ENCODE measurements at places on chromosomes 16 and 17.
A peak's percentile ranks its signal among the peaks of the same experiment; 100 is the strongest.

- no peak for DNase-seq
Observed at GRCh38 chr17:42774066-42774745, 957 bp downstream of the VPS25 start.

DNA sequence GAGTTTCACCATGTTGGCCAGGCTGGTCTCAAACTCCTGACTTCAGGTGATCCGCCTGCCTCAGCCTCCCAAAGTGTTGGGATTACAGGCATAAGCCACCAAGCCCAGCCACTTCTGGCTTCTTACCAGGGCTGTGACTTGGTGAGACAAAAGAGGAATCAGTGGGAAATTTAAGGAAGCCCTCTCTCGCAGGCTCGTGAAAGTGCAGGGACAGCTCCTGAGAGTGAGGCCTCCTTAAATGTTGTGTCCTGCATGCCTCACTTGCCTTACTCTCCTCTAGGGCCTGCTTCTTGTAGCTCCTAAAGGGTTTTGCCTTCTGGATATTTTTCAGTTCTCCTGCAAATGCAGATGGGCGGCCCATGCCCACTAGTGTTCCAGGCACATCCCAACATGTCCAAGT is 5.2 kb downstream of the AHSP start:
- DNase-seq, result no peak

DNA sequence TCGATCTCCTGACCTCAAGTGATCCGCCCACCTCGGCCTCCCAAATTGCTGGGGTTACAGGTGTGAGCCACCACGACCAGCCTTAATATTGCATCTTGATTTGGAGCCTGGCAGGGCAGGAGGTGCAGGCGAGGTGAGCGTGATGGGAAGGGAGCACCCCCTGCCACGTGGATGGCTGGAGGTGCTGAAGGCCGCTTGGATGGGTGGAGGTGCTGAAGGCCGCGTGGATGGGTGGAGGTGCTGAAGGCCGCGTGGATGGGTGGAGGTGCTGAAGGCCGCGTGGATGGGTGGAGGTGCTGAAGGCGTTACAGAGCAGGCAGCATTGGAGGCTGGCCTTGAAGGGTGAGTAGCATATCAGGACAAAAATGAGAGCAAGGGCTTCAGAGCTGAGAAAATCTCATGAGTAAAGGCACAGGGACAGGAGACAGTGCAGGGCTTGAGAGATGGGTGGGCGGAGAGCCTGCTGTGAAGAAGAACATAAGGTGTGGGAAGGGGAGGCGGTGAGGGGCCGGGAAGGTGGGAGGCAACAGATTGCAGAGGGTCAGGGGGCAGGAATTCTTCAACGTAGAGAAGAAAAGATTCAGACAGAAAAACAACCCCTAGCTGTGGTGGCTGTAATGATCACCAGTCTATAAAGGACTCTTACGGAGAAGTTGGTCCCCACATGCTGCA is 101.7 kb upstream of the SEC14L1 start:
- no peak for DNase-seq

DNA sequence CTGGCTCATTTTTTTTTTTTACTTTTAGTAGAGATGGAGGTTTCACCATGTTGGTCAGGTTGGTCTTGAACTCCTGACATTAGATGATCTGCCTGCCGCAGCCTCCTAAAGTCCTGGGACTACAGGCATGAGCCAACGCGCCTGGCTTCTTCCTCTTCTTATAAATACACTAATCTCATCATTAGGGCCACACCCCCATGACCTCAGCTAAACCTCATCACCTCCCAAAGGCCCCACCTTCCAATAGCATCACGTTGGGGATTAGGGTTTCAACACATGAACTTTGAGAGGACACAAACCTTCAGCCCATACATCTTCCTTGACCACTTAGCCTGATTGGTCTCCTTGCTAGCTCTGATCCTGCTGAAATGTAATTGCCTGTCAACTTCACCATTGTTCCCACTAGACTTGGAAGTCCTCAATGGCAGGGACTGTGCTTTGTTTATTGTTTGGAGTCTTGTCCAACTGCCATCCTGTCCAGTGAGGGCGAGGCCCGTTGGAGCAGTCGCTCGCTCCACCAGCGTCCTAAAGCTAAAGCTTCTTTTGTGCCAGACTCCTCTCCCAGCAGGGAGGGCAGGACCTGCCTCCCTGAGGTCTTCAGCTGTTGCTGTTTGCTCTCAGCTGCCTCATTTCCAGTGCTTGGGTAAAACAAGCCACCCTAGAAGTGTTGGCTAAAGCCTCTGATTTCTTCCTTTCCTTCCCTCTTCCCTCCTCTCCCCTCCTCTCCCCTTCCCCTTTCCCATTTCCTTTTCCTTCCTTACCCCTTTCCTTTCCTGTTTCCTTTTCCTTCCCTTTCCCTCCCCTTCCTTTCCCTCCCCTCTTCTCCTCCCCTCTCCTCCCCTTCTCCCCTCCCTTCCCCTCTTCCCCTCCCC is 85.3 kb downstream of the HAPSTR1 start:
- no peak for DNase-seq

DNA sequence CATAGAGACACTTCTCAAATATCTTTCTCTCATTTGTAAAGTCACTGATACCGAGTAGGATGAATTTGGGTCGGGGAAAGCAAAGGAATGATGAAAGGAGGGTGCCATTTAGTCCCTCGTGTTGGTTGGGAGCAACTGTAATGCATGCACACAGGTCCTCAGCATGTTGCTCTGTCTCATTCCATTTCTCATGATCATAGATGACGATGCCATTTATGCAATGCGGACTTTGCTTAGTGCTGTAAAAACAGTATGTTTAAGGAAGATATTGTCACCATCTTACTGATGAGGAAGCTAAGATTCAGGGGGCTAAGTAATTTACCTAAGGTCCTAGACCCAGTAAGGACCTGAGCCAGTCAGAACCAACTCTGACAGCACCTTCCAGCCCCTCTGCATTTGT is 100.1 kb downstream of the AATF start:
- no peak for DNase-seq

DNA sequence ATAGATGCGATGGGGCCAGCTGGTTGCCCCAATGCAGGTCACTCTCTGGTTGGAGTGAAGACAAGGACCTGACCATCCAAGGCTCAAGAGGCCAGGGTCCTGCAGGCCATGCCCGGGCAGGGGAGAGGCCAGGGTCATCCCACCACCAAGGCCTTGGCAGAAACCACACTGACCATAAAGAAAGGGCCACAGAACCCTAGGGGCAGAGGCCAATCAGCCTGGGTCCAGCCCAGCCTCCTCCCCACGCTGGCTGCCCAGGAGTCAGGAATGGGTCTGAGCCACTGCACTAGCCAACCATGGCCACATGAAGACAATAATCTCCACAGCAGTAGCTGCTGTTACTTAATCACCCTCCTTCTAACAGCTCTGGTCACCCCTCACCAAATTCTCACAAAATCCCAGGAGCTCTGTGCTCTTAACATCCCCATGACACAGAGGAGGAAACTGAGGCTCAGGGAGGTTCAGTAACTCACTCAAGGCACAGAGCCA is 10.2 kb upstream of the BCAR1 start:
- DNase-seq, result no peak

- no peak for DNase-seq
Observed at GRCh38 chr17:27459433-27459832, 3.2 kb downstream of the KSR1 start.

- DNase-seq, result no peak
Observed at GRCh38 chr16:35339337-35339736, 1879.9 kb downstream of the TP53TG3F start.

GRCh38 chr16:4011940-4012629 is 104.2 kb downstream of the ADCY9 start:
- DNase-seq, result no peak

- no peak for DNase-seq
Observed at GRCh38 chr17:40425741-40426140, 8.0 kb upstream of the TOP2A start.

- peak; percentile 32 for DNase-seq
Observed at GRCh38 chr16:80346111-80346632, 194.6 kb upstream of the DYNLRB2 start.

GRCh38 chr16:50238868-50239301 is 27.5 kb upstream of the ADCY7 start:
- DNase-seq, result no peak

GRCh38 chr16:80710918-80711317 is 93.5 kb downstream of the CDYL2 start:
- no peak for DNase-seq

DNA sequence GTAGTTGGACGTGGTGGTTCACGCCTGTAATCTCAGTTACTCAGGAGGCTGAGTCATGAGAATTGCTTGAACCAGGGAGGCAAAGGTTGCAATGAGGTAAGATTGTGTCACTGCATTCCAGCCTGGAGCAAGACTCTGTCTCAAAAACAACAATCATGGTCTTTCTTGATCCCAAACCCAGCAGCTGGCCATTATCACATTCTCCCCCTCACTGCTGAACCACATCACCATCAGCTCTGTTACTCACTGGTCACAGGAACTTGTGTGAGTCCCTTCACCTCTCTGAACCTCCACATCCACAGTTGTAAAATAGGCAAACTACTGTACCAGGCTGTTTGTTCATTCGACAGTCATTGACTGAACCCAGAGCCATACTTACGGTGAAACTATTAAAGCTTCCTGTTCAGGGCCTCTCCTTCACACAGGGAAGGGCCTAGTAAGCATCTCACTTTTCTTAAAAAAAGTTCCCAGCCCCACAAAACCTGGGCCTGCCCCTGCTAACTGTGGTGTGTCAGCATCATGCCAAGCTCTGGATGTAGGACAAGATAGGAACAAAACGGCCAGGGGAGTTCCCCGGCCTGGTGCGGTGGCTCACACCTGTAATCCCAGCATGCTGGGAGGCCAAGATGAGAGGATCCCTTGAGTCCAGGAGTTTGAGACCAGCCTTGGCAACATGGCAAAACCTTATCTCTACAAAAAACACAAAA is 104.7 kb downstream of the COPRS start:
- peak; percentile 37 for DNase-seq

GRCh38 chr17:73401911-73402310 is 90.1 kb upstream of the CDC42EP4 start:
- DNase-seq, result no peak

DNA sequence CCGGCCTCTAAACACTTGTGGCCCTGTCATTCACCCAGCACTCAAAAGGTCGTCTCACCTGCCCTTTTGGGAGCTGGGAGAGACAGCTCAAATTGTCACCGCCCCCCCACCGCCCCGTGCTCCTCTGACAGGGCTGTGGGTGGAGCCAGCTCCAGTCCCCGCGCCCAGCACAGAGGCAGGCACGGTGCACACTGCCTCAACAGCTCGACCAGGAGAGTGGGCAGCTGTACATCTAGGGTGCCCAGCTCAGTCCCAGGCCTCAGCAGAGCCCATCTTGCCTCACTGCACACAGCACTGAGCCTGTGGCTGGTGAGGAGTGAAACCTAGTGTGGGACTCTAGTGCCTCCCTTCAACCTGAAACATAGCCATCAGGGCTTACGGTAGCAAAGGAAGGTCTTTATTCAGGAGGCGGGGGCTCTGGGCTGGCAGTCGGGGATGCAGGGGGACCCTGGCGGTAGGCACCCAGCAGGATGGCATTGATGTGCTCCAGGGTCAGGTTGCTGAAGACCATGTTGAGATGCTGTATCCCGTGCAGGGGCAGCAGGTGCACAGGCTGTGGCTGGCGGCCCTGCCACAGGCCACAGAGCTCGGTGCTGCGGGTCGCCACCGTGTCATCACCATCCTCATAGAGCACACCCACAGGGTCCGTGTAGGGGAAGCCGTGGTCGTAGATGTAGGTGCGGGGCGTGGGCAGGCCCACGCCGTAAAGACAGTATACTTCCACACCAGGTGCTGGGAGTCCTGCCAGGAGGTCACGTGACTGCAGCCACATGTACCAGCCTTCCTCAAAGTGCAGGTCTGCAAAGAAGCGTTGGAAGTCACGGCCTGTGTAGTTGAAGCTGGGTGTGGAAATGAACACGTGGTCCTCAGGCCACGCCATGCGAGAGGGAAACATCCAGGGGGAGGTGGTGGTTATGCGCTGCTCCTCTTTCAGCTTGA is 3.1 kb upstream of the PSMB10 start:
- DNase-seq, result no peak

DNA sequence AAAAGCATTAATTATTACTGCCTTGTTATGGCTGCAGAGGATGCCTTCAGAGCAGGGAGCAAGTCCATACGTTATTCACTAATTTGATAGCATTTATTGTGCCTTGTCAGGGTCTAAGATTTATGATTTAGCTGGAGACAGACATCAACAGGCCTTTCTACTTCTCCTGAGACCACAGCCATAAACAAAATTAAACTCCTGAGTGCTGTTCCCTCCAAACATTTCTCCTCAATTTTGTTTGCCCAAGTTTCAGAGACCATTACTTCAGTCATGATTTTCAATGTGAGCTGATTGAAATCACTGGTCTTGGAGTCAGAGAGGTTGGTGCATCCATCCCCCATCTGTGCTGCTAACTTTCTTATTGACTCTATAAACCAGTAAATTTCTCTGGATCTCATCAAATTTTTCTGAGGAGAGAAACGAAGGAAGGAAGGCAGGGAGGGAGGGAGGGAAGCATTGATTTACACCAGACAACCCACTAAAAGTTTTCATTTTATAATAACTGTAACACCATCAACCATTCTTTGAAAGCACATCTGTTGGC is 423.6 kb upstream of the CDH11 start:
- no peak for DNase-seq

GRCh38 chr17:76485569-76485968 is 15.7 kb downstream of the RHBDF2 start:
- no peak for DNase-seq

- no peak for DNase-seq
Observed at GRCh38 chr16:65349626-65350025, 227.8 kb upstream of the CDH11 start.

All from fibroblast of skin of left quadriceps (primary cell).